ENCODE measurements at places on chromosomes 1 and 21.

GRCh38 chr1:47411436-47411835 is 4.6 kb upstream of the FOXE3 start:
- DNase-seq, result no peak

GRCh38 chr1:184695023-184695422 is 59.6 kb downstream of the EDEM3 start:
- DNase-seq, result no peak

DNA sequence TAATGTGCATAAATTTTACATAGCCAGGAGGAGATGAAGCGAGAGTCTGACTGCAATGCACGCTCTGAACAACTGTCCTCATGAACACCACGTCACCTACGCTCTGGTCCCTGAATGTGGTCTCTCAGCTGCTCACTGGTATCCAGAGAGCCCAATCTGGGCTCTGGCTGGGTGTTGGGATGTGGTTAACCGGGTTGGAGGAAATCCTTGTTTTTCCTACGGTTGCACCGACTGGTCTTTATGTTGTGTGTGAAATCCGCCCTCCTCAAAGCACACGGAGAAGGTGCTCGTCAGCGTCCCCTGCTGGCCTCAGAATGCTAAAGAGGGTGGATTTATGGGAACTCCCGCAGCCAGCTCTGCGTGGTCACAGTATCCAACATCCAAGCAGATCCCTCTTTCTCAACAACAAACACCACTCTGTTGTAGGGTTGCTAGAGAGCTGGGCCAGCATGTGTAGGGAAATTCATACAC is 51.8 kb upstream of the FAM89A start:
- no peak for DNase-seq

- no peak for DNase-seq
Measured at GRCh38 chr1:119222271-119222670, 81.8 kb upstream of the WARS2 start.

- peak; percentile 5 for DNase-seq
Measured at GRCh38 chr1:78839704-78840277, 166.7 kb downstream of the ADGRL4 start.

GRCh38 chr1:160353223-160353622 is 10.0 kb downstream of the NCSTN start:
- no peak for DNase-seq
